ENCODE measurements at places on chromosomes 16 and 17.

DNA sequence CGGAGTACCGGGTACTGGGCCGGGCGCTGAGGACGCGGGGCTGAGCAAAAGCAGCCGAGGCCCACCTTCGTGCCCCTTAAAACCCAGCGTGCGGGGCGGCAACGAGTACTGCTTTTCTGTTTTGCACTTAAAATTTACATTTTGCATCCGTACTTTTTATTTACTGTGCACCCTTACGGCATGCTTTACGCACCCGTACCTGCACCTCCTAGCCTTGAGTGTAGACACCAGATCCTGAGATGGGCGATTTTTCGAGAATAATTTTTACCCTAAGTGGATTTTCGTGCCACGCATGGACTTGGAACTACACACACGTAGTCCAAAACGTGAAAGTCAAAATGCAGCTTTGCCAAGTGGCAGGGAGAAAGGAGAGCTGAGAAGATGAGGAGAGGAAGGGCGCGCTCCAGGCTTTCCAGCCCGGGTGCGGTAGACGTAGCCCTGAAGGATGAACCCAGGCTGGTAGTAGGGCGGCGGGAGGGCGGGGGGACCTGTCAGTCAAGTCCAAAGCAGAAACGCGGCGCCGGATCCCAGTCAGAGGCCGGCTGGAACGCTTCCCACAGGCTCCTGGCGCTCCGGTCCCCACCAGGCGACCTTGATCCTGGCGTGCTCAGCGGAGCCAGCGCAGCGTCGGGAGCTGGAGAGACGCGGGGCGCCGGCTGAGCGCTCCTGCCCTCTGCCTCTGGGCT lies 1.2 kb upstream of the CBLN1 start:
- ATAC-seq = no peak

DNA sequence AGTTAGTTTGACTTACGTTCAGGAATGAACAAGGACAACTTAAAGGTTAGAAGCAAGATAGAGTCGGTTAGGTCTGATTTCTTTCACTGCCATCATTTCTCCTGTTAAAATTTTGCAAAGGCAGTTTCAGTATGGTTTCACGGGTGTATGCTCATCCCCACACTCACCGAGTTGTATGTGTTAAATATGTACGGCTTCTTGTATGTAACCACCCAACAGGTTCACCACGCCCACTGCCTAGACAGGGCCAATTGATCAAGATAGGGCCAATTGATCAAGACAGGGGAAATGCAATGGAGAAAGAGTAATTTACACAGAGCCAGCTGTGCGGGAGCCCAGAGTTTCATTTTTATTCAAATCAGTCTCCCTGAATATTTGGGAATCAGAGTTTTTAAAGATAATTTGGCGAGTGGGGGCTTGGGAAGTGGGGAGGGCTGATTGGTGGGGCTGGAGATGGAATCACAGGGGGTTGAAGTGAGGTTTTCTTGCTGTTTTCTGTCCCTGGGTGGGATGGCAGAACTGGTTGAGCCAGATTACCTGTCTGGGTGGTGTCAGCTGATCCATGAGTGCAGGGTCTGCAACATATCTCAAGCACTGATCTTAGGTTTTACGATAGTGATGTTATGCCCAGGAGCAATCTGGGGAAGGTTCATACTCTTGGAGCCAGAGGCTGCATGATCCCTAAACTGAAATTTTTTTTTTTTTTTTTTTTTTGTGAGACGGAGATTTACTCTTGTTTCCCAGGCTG lies 62.4 kb upstream of the PLCG2 start:
- ATAC-seq = no peak

GRCh38 chr16:46929378-46930332 lies 43.8 kb downstream of the DNAJA2 start:
- peak; percentile 91 for ATAC-seq

- ATAC-seq = peak; percentile 32
Measured at GRCh38 chr17:77140878-77141767, at the start of gene SEC14L1. Gene SEC14L1 (plus strand): TSS chr17:77140969. CDS start chr17:77143597, 2,628 bp downstream.

GRCh38 chr16:85718682-85719081 lies 29.9 kb upstream of the GINS2 start:
- peak; percentile 51 for ATAC-seq

DNA sequence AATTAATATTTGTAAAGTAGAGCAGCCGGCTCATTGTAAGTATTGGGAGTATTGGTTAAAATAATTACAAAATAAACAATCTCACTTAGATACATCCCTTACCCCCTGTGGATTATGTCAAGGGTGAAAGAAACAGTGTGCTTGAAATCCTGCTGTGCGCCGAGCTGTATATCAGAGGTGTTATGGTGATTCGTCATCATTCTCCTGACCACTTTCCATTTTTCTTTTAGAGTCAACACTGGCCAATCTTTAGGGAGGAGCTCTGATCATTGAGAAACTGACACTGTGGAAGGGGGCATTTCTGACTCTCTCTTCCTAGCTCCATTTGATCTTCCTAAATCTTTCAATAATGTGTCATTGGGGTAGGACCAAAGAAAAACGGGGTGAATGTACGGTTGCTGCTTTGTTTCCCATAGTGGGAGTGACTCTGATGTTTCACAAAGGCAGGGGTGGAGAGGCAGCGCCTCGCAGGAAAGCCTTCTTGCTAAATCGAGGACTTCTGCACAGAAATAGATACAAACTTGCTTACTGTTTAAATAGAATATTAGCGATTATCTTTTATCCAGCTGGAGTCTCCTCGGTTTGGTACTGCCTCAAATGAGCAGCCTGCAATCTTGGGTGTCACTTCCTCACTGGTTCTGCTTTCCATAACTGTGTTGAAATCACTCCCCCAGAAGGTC lies 123.4 kb downstream of the PRKCB start:
- no peak for ATAC-seq

GRCh38 chr17:79290726-79291125 lies 216.1 kb downstream of the ENGASE start:
- no peak for ATAC-seq

GRCh38 chr17:79843474-79843815 lies 4.2 kb upstream of the CBX4 start:
- ATAC-seq = no peak

DNA sequence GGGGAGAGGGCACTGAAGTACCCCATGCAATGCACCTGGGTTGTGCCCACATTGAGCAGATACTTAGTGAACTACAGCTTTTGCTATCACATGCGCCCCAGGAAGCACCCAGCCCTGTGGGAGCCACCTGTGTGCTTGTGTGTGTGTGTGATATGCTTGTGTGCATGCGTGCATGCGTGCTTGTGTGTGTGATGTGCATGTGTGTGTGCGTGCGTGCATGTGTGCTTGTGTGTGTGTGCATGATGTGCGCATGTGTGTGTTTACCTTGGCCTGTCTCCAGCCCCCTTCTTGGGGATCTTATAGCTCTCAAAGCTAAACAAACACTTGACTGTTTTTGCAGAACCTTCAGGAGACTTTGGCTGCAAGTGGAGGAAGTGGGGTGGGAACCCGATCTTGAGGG lies 841 bp downstream of the C16orf89 start:
- ATAC-seq = no peak

DNA sequence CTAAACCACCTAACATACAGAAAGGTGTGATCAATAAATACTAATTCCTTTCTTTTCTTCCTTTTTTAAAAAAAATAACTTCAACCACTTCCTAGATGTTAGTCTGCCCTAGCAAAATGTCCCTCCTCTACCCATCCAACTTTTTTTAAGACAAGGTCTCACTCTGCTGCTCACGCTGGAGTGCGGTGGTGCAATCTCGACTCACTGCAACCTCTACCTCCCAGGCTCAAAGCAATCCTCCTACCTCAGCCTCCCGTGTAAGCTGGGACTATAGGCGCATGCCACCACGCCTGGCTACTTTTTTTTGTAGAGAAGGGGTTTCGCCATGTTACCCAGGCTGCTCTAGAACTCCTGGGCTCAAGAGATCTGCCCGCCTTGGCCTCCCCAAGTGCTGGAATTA lies 33.1 kb downstream of the KANSL1 start:
- ATAC-seq = no peak
